ENCODE measurements at places on chromosomes 3 and 15.
A peak's percentile ranks its signal among the peaks of the same experiment; 100 is the strongest.

GRCh38 chr3:170205302-170205701, 16.9 kb upstream of the PRKCI start:
- DNase-seq, result no peak

DNA sequence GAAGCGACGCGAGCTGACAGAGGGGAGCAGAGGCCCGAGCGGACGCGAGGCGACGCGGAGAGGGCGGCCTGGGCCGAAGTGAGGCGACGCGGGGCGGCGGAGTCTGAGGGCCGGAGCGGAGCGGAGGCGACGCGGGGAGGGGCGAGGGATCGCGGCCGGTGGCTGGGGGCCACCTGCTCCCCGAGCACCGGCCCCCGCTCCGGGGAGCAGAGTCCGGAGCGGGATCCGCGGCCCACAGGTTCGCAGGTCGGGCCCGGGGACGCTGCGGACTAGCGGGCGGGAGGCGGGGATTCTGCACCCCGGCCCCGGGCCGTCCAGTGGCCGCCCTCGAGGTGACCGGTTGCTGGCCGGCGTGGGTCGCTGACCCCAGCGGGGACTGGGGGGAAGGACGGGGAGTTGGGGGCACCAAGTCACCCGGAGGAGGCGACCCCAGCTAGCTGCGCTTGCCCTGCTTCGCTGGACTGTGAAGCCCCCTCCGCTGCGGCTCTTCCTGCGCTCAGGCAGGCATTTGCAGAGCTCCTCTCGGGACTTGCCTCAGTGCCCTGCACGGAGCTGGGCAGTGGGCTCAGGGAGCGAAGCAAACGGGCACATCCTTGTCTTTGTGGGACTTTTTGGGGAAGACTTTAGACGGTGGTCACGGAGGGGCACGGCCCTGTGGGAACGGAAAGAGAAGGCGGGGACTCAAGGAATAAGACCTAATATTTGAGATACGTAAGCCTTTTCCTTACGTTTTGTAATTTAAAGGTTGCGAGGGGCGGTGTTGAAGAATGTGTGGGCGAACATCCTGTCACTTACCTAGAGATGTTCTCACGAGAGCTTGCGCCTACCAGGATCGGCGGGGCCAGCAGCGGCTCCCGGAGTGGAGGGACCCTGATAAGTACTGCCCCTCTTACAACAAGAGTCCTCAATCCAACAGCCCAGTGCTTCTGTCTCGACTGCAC, 566 bp downstream of the HMCES start:
- peak; percentile 69 for DNase-seq

GRCh38 chr3:8538913-8539312, 37.3 kb downstream of the LMCD1 start:
- DNase-seq, result no peak

GRCh38 chr3:58866079-58866478, 183.7 kb downstream of the CFAP20DC start:
- no peak for DNase-seq

DNA sequence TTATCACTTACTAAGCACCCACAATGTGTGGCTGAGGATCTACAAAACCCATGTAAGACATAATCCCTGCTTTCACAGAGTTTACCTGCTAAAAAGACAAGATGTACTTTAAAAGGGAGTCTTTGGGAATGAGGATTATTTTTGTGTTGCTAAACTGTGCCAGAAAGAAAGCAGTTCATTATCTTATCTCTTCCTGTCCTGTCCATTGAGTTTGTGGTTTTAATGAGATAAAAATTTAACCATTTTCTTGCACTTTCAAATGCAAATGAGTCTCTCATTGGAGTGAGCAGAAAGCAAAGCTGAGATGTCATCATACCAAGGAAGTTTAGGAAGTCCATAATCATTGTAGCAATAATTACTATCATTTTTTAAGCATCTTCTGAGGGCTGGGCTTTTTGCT, 231.2 kb upstream of the ADAMTS9 start:
- DNase-seq, result no peak

GRCh38 chr3:66673293-66673692, 172.5 kb upstream of the LRIG1 start:
- no peak for DNase-seq

GRCh38 chr3:16148783-16149182, 25.7 kb upstream of the GALNT15 start:
- peak; percentile 93 for DNase-seq

- DNase-seq, result no peak
Measured at GRCh38 chr15:80405970-80406369, 1.8 kb downstream of the ARNT2 start.

- DNase-seq, result peak; percentile 78
Measured at GRCh38 chr15:77821188-77821958, 188.7 kb upstream of the LINGO1 start.

DNA sequence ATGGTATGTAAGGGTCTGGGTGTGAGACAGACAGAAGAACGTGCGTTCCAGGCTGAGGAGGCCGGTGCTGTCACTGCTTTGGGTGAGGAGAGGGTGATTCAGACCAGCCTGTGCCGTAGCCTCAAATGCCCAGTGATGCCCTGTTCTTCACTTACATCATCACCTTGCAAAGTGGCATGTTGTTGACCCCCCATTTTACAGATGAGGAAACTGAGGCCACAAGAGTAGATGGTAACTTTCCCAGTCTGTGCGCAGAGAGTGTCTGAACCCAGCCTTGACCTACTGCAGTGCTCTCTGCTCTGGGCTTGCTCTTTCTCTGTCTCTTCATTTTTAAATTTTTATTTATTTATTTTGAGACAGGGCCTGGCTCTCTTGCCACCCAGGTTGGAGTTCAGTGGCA, 1.6 kb upstream of the CTSH start:
- no peak for DNase-seq

DNA sequence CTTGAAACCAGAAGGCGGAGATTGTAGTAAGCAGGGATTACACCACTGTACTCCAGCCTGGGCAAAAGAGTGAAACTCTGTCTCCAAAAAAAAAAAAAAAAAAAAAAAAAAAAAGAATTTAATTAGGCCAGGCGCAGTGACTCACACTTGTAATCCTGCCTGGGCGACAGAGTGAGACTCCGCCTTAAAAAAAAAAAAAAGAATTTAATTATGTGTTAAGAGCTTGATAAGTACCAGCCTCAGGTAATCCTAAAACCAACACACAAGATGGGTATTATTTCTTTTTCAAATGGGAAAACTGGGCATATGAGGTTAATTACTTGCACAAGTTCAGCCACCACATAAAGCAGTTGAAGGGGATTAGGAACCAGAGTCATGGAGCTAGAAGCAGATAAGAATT, 49.0 kb downstream of the PBRM1 start:
- DNase-seq, result no peak

GRCh38 chr3:107841831-107842230, 249.0 kb downstream of the CD47 start:
- no peak for DNase-seq
